ENCODE measurements at places on chromosomes 7 and 10. TPM values are rescaled to one million over a fixed set of nuclear protein-coding genes. Genes with fewer than 3 reads are reported as not detected.

The UPF2 gene
- total RNA-seq, result 14.1 TPM

The ZNF488 gene
- total RNA-seq, result 2.3 TPM

The UPK3BL2 gene
- total RNA-seq, result 157 TPM

The CTAGE8 gene
- 0.51 TPM for total RNA-seq

The NUTM2A gene
- total RNA-seq, result 2.4 TPM

The ZRANB1 gene
- total RNA-seq, result 8.7 TPM

The EIF3B gene
- 180 TPM for total RNA-seq

The TDRD1 gene
- 0.28 TPM for total RNA-seq

The MYL10 gene
- not detected for total RNA-seq

The TMEM196 gene
- total RNA-seq, result not detected

The PNLIP gene
- not detected for total RNA-seq

The GSAP gene
- total RNA-seq, result 2.3 TPM

The EFCAB10 gene
- total RNA-seq, result 0.35 TPM

The NOS3 gene
- total RNA-seq, result 0.51 TPM

The PAX4 gene
- total RNA-seq, result not detected

The C1GALT1 gene
- total RNA-seq, result 56.9 TPM

The ZNF467 gene
- 4.6 TPM for total RNA-seq

The NFKB2 gene
- total RNA-seq, result 29.1 TPM

The ANKRD7 gene
- total RNA-seq, result not detected

The FAM237B gene
- total RNA-seq, result not detected

All from airway epithelial cell (primary cell).